ENCODE measurements at places on chromosomes 5 and 9.

DNA sequence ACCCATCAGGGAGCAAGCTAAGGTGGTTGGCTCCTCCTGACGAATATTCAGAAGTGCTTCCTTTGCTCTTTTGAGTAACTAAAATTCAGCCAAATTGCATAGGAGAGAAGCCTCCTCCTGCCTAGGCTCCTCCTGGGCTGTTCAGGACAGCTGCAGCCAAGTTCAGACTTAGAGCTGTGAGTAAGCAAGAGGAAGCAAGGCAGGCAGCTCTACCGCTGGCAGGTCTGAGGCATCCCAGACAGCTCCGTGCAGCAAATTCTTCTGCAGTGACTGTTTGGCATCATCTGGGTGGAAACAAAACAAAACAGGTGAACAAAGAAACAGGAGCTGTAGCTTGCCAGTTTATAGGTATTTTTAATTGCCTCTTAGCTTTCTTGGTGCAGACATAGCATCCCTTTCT is 421.0 kb downstream of the GADD45G start:
- no peak for DNase-seq

DNA sequence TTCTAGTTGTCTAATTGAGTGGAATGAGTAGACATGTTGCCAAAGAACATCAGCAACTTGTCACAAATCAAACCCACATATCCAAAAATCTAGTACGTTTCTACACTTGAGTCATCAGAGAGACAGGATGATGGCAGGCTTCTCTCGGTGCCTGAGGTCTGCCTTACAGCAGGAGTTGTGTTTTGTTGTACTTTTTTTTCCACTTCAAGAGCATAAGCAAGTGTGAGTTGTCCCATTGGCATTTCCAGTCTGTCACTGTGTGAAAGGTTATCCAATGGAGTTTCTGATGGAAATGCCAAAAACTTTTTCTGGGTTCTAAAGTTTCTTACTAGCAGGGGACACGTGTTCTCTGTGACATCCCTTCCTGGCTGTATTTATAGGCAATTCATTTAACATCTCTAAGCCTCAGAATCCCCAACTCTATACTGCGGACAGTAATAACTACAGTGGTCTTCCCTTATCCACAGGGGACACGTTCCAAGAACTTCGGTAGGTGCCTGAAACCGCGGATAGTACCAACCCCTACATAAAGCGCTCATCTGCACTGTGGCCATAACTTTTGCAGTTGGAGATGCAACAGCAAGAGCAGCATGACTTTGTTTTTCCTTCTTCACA is 246.5 kb downstream of the SYK start:
- DNase-seq: no peak

GRCh38 chr5:105872569-105873270 is 1798.0 kb downstream of the EFNA5 start:
- no peak for DNase-seq

DNA sequence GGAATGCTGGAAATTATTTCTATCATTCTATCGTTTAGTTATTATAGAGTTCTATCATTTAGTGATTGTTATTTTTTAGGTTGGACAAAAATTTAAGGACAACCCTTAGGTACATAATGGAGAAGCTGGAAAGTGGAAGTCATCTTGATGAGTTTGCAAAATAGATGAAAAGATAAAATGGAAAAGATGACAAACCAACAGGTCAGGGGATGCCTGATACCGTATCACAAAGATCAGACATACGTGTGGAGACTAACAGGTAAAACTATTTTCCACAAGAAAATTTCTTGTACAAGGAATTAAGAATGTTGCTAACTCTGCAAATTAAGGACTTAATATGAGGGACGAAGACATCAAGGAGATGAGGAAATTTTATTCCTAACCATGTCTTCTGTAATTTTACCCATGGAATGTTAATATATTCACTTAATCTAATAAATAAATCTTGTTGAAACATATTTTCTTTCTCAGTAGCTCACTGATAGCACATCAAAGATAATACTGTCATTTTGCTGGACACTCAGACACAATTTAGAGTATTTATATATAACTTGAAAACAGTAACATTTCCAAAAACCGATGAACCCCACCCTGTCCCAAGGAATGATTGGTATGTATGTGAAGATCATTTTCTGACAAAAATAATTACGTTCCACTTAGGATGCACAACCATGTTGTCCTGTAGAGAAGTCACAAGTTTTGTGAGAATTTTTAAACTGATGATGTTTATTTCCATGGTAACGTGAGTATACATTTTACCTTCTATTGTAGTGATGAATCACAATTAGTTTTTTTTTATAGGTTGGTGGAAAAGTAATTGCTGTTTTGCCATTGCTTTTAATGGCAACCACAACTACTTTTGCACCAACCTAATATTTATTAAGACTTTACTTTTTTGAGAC is 2.6 kb downstream of the LURAP1L start:
- DNase-seq: no peak

DNA sequence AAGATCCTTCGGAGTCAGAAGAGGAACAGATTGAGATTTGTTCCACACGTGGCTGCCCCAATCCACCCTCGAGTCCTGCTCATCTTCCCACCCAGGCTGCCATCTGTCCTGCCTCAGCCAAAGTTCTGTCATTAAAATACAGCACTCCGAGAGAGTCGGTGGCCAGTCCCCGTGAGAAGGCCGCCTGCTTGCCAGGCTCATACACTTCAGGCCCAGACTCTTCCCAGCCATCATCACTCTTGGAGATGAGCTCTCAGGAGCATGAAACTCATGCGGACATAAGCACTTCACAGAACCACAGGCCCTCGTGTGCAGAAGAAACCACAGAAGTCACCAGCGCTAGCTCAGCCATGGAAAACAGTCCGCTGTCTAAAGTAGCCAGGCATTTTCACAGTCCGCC is 85.9 kb downstream of the GOLPH3 start:
- no peak for DNase-seq

Data from lower lobe of right lung (tissue), 2 donors.